A673 (cell line): ENCODE measurements at places on chromosomes 13 and 19.

DNA sequence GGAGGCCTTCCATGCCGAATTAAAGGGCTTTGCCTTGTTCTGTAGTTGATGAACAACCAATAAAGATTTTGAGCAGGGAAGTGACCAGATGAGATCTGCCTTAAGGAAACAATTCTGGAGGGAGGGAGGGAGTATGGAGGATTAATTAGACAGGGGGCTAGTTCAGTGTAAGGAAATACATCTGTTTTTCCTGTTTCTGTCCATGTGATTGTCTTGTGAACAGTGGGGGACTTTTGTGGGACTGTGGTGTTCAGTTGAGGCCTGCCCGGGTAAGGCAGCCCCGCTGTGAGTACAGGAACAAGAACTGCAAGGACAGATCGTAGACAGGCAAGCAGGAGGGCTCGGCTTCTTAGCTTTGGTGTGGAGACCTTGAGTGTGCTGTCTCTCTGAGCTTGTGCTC is 59.0 kb downstream of the DGKH start:
- DNase-seq = peak; percentile 60

GRCh38 chr13:75091718-75092117 is 390.3 kb downstream of the TBC1D4 start:
- DNase-seq = no peak

- no peak for DNase-seq
These were observed 41.3 kb upstream of the INTS6 start for GRCh38 chr13:51494156-51494555.

- no peak for DNase-seq
These were observed 3.8 kb downstream of the PPP1R12C start for GRCh38 chr19:55113570-55114039.

DNA sequence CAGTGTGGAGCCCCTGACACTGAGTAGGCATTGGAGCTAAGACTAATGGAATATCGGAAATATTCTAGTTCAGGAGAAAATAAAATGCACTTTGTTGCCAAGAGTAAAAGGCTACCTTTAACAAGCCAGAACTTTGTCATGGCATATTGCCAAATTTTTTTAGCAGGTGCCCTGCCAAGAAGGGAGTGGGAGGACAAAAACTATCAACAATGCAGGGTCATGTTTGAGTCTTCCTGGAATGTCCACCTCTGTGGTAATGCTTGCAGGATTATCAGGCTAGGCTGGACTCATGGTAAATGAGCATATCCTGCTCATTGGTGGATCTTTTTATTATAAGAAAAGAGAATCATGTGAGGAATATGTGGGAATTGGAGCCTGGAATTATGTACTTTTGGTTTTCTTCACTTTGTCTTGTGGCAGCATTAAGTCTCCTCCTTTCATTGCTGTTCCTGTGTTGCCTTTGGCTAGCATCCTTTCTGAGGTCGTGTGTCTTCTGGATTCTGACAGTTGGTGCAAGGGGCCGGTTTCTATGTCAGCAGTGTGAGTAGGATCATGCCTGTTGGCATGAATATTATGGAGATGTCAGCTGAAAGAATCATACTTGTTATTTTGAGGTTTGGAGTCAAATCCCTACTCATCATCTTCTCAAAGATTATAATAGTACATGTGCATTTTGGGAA is 122.9 kb upstream of the SPRY2 start:
- DNase-seq = no peak

DNA sequence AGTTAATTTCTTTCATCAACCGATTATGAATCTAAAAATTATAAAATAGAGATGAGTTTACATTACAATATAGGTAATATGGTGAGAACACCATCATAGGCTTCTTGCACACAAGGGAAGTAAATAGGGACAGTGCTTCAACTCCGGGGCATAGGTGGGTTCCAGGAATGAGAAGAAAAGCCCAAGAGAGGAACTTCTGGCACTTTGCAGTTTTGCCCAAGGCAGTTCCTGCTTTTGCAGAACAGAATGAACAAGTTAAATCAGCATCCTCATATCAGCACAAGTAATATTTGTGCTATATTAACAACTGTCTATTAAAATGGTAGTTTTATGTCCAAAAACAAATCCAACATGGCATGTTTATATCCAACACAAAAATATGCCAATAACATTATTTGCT is 60.1 kb downstream of the DACH1 start:
- no peak for DNase-seq

DNA sequence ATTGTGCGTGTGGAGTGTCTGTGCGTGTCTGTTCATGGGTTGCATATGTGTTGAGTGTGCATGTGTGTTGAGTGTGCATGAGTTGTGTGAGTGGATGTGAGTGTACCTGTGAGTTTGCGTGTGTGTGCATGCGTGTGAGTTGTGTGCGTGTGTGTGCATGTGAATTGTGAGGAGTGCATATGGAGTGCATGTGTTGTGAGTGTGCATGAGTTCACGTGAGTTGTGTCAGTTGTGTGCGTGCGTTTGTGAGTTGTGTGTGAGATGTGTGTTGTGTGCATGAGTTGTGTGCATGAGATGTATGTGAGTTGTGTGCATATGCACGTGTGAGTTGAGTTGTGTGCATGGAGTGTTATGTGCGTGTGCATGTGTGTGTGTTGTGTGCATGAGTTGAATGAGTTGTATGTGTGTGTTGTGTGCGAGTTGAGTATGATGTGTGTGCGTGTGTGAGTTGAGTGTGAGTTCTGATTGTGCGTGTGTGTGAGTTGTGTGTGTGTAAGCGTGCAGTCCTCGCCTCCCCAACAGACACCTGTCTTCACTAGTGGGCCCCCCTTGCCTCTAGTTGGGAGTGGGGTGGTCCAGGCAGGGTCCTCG is 29.3 kb downstream of the TFDP1 start:
- no peak for DNase-seq

- peak; percentile 41 for DNase-seq
These were observed 27.5 kb downstream of the VRK3 start for GRCh38 chr19:49997709-49998108.

DNA sequence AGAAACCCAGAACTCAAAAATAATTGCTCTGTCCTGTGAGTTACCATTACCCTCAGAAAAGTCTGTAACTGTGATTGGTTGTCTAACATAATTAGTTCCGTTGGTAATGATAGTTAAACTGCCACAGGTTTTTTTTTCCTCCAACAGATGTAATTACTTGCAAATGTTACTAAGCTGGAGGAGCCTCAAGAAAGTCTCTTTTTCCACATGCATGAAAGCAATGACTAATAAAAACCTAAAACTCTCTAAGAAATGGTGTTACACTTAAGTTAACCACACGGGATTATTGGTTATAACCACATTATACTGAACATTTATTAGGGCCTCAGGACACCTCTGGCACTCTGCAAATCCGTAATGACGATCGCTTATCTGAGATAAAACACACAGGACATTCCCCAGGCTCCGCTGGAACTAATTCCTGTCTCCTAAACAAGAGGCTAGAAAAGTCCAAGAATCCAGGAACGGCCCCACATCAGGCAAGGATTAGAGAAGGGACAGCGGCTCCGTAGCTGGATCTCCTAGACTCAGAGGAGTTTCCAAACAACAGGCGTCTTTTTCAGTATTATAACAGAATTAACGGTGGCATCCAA is 753 bp downstream of the ZNF235 start:
- peak; percentile 32 for DNase-seq
